C1 segment of cervical spinal cord (tissue), 14 donors: ENCODE measurements at places on chromosomes 7 and 10.

GRCh38 chr7:141754939-141755338 is 9.0 kb upstream of the TAS2R3 start:
- no peak for DNase-seq

DNA sequence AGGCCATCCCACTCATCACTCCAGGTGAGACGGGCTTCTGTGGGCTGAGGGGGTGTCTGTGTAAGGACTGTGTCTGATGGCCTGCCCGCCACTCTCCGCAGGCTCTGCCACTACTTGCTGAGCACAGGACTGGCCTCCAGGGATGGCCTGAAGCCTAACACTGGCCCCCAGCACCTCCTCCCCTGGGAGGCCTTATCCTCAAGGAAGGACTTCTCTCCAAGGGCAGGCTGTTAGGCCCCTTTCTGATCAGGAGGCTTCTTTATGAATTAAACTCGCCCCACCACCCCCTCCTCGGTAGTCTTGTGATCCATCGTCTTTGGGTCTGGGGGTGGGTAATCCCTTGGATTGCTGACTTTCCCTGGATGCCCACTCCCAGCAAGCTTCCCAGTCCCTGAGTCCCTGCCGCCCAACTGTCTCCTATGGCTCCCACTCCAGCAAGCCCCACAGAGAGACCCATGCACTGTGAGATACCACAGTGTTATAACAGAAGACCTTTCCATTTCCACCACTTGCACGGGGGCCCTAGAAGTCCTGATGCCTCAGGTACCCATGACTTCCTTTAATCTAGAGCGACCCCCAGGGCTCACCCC is 4.7 kb downstream of the FXYD4 start:
- DNase-seq = no peak

DNA sequence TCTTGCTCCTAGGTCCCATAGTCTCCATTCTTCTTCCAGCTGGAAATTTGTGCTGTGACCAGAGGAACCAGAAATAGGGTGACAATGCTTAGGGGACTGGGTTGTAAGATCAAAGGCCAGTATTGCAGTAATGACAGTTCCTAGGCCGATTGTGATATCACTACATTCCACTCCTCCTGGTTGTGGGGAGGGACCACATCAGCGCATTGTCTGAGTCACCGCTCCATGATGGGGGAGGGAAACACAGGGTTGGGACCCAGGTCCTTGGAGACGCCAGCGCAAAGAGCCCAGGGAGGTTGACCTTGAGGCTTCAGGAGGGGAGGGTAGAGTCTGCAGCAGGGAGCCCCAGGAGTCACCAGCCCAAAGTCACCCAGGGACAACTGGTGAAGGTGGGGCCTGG is 20.8 kb upstream of the GGCT start:
- DNase-seq = no peak

DNA sequence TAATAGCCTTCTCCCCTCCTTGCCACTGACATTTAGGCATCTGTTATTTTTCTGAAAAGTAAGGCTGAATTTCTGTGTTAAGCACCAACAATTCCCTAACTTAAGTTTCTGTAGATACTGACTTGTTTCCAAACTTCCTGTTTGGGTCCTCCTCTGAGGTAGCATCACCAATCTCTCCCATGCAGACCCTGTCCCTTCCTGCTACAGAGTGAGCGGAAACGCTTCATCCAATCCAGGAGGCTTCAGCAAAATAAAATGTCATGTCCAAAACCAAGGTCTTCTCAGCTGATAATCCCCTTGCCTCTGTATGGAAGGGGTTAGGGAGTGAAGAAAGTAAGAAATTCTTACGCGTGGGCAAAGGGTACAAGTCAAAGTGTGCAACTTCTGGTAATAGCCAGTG is 29.9 kb downstream of the XPNPEP1 start:
- DNase-seq = no peak

GRCh38 chr7:17863095-17863808 is 77.0 kb downstream of the SNX13 start:
- no peak for DNase-seq

DNA sequence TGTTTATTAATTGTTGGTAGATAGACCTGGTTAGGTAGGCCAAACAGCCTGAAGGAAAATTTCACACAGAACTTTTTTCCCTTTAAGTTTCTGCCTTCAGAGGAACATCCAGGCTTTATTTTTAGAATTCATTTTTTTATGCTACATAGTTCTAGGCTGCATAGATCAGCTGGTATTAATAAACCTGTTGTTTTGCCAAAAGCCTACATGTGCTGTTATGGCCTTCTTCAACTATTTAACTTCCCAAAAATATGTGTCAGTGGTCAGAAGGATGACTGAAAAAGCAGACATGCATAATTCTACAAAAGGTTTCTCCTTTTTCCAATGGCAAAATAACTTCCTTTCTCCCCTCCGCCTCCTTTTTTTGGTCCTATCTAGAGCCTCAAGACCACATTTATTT is 303.0 kb upstream of the DKK1 start:
- DNase-seq = no peak

GRCh38 chr10:106746868-106747267 is 417.6 kb downstream of the SORCS1 start:
- DNase-seq = no peak

DNA sequence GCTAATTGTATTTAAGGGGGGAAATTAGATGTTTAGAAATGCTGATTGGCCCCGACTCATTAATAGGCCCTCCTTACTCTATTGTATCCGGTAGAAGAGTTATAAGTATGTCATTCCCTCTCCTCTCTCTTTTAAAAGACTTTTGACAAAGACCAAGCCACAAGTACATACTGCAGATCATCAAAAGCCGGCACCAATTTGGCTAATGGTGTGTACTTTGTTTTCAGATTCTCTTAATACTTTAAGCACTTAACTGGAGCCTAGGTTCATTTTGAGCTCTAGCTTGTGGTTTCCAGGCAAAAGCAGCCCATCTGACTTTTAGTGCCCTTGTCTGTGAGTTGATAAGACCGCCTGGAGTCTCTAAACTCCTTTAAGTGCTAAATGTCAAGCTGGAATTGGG is 210.0 kb upstream of the LYZL1 start:
- no peak for DNase-seq

GRCh38 chr7:66205741-66206090 is 582 bp downstream of the TPST1 start:
- no peak for DNase-seq

DNA sequence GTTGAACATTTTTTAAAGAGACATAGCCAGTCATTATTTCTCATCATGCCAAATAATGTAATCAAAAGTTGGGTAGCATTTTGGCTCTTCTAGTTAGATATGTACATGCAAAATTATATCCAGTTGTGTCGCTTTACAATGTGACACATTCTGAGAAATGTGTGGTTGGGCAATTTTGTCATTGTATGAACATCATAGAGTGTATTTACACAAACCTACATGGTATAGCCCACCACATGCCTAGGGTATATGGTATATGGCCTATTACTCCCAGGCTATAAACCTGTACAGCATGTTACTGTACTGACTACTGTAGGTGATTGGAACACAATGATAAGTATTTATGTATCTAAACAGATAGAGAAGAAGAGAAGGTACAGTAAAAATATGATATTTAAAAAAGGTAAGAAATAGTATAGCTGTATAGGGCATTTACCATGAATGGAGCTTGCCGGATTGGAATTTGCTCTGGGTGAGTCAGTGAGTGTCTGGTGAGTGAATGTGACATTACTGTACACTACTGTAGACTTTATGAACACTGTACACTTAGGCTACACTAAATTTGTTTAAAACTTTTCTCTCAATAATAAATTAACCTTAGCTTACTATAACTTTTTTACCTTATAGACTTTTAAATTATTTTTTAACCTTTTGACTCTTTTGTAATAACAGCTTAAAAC is 16.5 kb downstream of the ZNF365 start:
- no peak for DNase-seq

- DNase-seq = no peak
Measured at GRCh38 chr10:124289851-124290795, 128.6 kb downstream of the OAT start.
